Chondrocyte (in vitro differentiated cells): ENCODE measurements at places on chromosomes 4 and X. TPM values are rescaled to one million over a fixed set of nuclear protein-coding genes. Genes with fewer than 3 reads are reported as not detected.
A peak's percentile ranks its signal among the peaks of the same experiment; 100 is the strongest.

DNA sequence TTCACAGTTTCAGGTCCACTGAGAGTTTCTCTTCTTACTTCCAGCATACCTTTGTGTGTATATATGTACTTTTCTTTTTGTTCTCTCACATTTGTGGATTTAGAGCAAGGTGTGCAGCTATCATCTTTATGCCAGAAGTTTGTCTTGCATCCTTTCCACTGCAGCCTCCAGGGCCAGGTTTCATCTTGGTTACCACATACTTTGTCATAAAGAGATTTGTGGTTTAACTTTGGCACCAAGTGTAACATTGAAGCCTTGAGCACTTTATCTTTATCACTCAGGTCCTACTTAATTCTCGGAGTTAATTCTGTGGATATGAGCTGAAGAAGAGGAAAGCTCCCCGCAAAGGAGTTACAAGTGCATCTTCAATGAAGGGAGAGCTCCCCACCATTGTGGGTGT is 31.4 kb upstream of the VMA21 start:
- H3K36me3 ChIP-seq, result no peaks in the 10 kb centered on the region
- H3K27ac ChIP-seq, result no peak overlapping the region
- H3K27me3 ChIP-seq, result peaks cover 11% of the 10 kb centered on the region
- H3K4me1 ChIP-seq, result no peaks in the 10 kb centered on the region
- DNase-seq, result no peak

MAGED4 gene
- total RNA-seq, result 90.8 to 129 TPM (median 119 TPM) in 3 replicates

NSUN7 gene
- 2.4 to 6.1 TPM (median 5.1 TPM) in 3 replicates for total RNA-seq

DNA sequence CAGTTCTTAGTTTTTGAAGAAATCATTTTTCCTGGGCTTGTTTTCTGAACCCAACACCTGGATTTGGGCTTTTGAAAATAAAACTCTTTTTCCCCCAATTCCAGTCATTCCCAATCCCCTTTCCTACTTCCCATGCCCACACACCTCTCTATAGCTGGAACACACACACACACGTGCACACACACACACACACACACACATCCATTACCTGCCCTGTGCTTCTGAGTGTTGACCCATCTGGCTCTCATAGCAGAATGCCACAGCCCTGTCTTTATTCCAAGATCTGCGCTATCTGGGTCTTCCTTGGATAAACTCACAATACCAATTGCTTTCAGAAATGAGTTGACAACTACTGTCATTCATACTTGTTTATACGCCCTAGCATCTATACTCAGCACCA is 54.9 kb upstream of the C4orf54 start:
- peaks cover 8% of the 10 kb centered on the region for H3K27me3 ChIP-seq
- no peaks in the 10 kb centered on the region for H3K36me3 ChIP-seq
- DNase-seq, result no peak
- H3K4me3 ChIP-seq, result no peak overlapping the region
- H3K27ac ChIP-seq, result no peak overlapping the region

SH3RF1 gene
- total RNA-seq, result 21.8 to 28.1 TPM (median 25.2 TPM) in 3 replicates

DNA sequence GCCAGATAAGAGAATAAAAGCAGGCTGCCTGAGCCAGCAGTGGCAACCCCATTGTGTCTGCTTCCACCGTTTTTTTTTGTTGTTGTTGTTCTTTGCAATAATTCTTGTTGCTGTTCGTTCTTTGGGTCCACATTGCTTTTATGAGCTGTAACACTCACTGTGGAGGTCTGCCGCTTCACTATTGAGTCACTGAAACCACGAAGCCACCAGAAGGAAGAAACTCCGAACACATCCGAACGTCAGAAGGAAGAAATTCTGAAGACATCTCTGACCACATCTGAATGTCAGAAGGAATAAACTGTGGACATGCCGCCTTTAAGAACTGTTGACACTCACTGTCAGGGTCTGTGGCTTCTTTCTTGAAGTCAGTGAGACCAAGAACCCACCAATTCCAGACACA is 110.5 kb downstream of the PCDH18 start:
- peak overlapping the region; percentile 15 for H3K27ac ChIP-seq
- H3K36me3 ChIP-seq, result peaks cover 5% of the 10 kb centered on the region
- peaks cover 47% of the 10 kb centered on the region for H3K4me1 ChIP-seq
- no peak for DNase-seq
- no peaks in the 10 kb centered on the region for H3K27me3 ChIP-seq
- H3K4me3 ChIP-seq, result no peak overlapping the region

GRCh38 chr4:170336238-170336775 is 246.6 kb upstream of the AADAT start:
- no peaks in the 10 kb centered on the region for H3K27me3 ChIP-seq
- no peaks in the 10 kb centered on the region for H3K36me3 ChIP-seq
- H3K27ac ChIP-seq, result no peak overlapping the region
- H3K4me1 ChIP-seq, result no peaks in the 10 kb centered on the region

DNA sequence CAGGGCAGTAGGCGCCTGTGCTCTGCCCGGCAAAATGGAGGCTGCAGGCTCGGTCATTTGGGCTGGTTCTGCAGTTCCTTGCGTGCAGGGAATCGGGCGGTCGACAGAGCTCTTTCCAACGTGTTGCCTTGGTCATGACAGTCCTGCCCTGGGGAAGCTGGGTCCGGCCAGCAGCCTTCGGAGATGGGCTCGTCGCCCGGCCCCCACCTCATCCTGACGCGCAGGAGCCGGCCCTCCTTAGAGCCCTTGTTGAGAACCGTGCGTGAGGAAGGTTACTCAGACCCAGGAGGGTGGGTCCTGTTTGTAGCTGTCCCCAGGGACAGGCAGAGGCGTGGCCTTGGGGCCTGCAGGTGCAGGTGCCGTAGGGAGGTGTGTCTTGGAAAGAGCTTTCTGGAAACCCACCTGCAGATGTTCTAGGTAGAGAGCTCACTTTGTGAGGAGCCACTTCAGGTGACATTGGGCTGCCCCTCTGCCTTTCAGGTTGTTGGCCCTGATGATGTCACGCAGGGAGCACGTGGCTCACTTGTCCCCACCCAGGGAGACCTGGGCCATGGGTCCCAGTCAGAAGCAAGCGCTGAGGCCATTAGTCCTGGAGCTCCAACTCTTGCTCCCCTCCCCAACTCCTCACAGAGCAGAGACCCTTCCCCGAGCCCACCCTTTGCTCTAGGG is 15.2 kb upstream of the HGFAC start:
- no peaks in the 10 kb centered on the region for H3K27me3 ChIP-seq
- H3K27ac ChIP-seq, result no peak overlapping the region
- H3K4me3 ChIP-seq, result no peak overlapping the region
- no peaks in the 10 kb centered on the region for H3K4me1 ChIP-seq

GRCh38 chrX:109943740-109944092 is 59.2 kb upstream of the TMEM164 start:
- no peak for DNase-seq
- peaks cover 16% of the 10 kb centered on the region for H3K27me3 ChIP-seq
- no peak overlapping the region for H3K27ac ChIP-seq
- no peak overlapping the region for H3K4me3 ChIP-seq

DNA sequence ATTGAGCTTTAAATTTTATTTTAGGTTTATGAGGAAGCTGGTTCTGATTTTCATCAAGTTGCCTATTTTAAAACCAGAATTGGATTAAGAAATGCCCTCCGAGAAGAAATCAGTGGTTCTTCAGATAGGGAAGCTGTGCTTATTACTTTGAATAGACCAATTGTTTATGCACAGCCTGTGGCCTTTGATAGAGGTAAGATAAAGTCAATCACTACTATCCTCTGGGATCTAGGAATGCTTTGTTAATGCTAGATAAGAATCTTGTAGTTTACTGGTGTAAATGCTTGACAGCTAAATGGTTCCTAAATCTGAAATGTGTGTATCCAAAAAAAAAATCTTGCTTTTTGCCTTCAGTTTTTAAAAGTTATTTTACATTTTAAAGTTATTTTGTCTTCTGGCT is 73.0 kb upstream of the ADAD1 start:
- H3K4me3 ChIP-seq, result no peak overlapping the region
- no peaks in the 10 kb centered on the region for H3K4me1 ChIP-seq
- H3K36me3 ChIP-seq, result peaks cover 14% of the 10 kb centered on the region
- no peak overlapping the region for H3K27ac ChIP-seq

CFAP99 gene
- not detected in 3 replicates for total RNA-seq

F8A2 gene
- total RNA-seq, result not detected in 3 replicates

ELF4 gene
- total RNA-seq, result 18.1 to 25.7 TPM (median 22.2 TPM) in 3 replicates

GRCh38 chrX:12890467-12890866 is 16.0 kb upstream of the TLR8 start:
- no peak overlapping the region for H3K27ac ChIP-seq
- H3K4me3 ChIP-seq, result no peak overlapping the region
- DNase-seq, result no peak
- no peaks in the 10 kb centered on the region for H3K36me3 ChIP-seq
- peaks cover 15% of the 10 kb centered on the region for H3K4me1 ChIP-seq
- H3K27me3 ChIP-seq, result no peaks in the 10 kb centered on the region

DNA sequence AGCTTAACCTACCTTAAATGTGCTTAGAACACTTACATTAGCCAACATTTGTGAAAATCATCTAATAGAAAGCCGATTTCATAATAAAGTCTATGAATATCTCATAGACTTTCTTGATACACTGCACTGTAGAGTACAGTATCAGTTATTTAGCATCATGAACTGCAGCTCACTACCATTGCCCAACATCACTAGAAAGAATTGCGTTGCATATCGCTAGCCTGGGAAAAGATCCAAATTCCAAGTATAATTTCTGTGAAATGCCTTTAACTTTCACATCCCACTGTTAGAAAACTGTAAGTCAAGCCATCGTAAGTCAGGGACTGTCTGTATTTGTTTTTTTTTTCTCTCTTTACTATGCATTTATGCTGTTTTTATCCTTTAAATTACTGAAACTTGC is 918.6 kb upstream of the PABPC4L start:
- H3K36me3 ChIP-seq, result no peaks in the 10 kb centered on the region
- DNase-seq, result no peak
- peaks cover 18% of the 10 kb centered on the region for H3K4me1 ChIP-seq
- H3K27ac ChIP-seq, result no peak overlapping the region
- H3K27me3 ChIP-seq, result peaks cover 1% of the 10 kb centered on the region
- H3K4me3 ChIP-seq, result no peak overlapping the region

SRPK3 gene
- total RNA-seq, result 0.18 to 0.50 TPM in 2 of 3 replicates, not detected in the other

DNA sequence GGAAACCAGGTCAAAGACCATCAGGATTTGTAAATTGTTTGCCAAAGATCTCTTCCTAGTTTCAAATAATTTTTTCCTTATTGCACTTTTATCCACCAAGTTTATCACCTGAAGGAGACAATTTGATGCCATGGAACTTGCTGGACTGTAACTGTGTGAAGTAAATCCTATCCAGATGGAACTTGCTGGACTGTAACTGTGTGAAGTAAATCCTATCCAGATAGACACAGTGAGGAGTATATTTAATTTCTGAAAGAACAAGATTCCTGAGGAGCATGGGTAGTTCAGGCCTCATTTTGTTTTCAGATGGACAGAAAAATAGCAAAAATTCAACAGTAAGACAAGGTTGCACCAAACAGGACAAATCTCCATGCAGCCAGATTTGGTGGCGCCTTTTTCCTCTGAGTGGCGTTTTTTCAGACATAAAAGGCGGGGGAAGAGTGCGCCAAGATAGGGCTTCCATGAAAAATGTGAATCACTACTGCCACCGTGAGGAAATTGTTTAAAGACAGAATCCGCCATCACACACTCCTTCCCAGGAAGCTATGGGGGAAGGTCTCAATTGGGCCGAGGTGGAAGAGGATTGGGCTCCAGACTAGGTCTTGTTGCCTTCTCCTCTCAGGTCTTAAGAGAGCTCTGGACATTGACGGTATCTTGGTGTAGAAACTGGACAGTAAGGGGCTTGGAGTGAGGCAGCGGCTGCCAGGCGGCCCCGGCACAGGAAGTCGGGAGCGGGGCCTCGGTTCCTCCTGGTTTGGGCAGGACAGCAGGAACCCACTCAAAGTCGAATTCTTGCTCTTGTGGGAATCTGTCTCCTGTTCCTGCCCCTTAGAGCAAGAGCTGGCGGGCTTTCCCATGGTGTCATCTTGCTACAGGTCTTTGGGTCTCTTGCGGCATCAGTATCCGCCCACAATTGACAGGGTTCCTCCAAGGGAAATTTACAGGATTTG is 234.7 kb downstream of the OR13H1 start:
- no peak for DNase-seq
- H3K4me3 ChIP-seq, result no peak overlapping the region
- no peaks in the 10 kb centered on the region for H3K36me3 ChIP-seq

KLKB1 gene
- total RNA-seq, result 0.17 to 0.63 TPM in 2 of 3 replicates, not detected in the other

DNA sequence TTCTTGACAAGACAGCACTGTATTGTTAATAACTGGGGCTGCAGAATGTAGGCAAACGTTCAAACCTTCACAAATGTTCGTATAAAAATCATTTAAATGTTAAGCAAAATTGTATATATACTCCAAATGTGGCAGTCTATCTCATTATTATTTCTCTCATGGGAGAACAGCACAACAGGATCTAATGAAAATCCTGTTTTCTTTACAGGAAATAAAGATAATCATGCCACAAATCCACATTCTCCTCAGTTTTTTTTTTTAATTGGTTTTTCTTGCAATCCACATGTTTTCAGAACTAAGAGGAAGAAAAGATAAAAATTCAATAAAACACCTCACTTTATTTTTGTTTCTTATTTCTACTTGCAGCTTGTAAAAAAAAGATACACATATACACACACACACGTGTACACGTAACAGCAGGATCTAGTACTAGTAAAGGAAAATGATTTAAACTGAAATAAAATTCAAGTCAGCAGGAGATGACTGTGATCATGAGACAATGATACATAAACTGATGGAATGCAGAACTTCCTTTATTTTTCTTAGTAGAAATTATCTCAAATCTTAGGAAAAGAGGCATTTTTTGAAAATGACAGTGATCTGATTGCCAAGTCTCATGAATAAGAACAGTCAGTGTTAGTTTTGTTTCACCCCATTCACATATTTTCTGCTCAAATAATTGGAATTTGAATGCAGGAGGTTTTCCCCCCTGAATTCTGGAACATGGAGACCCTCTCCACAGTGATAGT is 11.3 kb downstream of the APBB2 start:
- peaks cover 1% of the 10 kb centered on the region for H3K36me3 ChIP-seq
- H3K4me1 ChIP-seq, result peaks cover 93% of the 10 kb centered on the region
- no peak for DNase-seq
- no peaks in the 10 kb centered on the region for H3K27me3 ChIP-seq

SMS gene
- total RNA-seq, result 73.0 to 131 TPM (median 129 TPM) in 3 replicates

CCSER1 gene
- 0.24 TPM in 1 of 3 replicates, not detected in the others for total RNA-seq

DNA sequence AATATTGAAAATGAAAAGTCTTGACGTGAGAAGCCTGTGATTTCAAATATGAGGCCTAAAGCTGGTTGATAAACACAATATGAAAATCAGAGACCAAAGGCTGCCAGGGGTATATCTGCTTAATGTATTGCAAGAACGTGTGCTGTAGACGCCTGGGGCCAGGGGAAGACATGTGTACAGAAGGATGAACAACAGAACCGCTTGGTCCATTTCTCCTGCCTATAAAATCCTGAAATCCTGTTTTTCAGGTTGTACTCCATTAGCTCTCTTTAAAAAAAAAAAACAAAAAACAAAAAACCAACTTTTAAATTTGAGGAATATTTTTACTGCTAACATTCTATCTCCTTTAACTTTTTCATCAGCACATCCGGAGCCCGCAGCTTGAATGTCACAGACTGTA is 109.2 kb downstream of the STOX2 start:
- no peak for DNase-seq
- H3K4me3 ChIP-seq, result no peak overlapping the region
- H3K36me3 ChIP-seq, result no peaks in the 10 kb centered on the region
- no peaks in the 10 kb centered on the region for H3K27me3 ChIP-seq
- no peaks in the 10 kb centered on the region for H3K4me1 ChIP-seq
